Thymus (tissue), 14 donors: ENCODE measurements at places on chromosomes 1 and 21. TPM values are rescaled to one million over a fixed set of nuclear protein-coding genes. Genes with fewer than 3 reads are reported as not detected.

The SNAPIN gene
- polyA plus RNA-seq: 48.2 TPM

The PIP5K1A gene
- 29.8 TPM for polyA plus RNA-seq

The DNAJC6 gene
- 0.82 TPM for polyA plus RNA-seq

The CCDC181 gene
- 0.68 TPM for polyA plus RNA-seq

The PKNOX1 gene
- polyA plus RNA-seq: 13.4 TPM

The OR1C1 gene
- polyA plus RNA-seq: not detected

The LCE2A gene
- polyA plus RNA-seq: 1.3 TPM

The KRTAP21-2 gene
- polyA plus RNA-seq: not detected

The ACTL8 gene
- polyA plus RNA-seq: 0.71 TPM

The IFNLR1 gene
- 1.3 TPM for polyA plus RNA-seq
